ENCODE measurements at places on chromosomes 1 and 21.
A peak's percentile ranks its signal among the peaks of the same experiment; 100 is the strongest.

- peaks cover under 1% of the 10 kb centered on the region for H3K36me3 ChIP-seq
- H3K4me3 ChIP-seq = no peak overlapping the region
- H3K4me1 ChIP-seq = peaks cover 5% of the 10 kb centered on the region
- H3K27ac ChIP-seq = no peak overlapping the region
- H3K27me3 ChIP-seq = no peaks in the 10 kb centered on the region
These were observed 21.5 kb upstream of the SLC25A34 start for GRCh38 chr1:15714406-15715136.

- no peak for DNase-seq
- no peaks in the 10 kb centered on the region for H3K27me3 ChIP-seq
- H3K4me3 ChIP-seq = peak overlapping the region; percentile 93
- H3K4me1 ChIP-seq = peaks cover 41% of the 10 kb centered on the region
- H3K36me3 ChIP-seq = peaks cover 2% of the 10 kb centered on the region
These were observed 43.0 kb downstream of the TMEM53 start for GRCh38 chr1:44631333-44631646.

DNA sequence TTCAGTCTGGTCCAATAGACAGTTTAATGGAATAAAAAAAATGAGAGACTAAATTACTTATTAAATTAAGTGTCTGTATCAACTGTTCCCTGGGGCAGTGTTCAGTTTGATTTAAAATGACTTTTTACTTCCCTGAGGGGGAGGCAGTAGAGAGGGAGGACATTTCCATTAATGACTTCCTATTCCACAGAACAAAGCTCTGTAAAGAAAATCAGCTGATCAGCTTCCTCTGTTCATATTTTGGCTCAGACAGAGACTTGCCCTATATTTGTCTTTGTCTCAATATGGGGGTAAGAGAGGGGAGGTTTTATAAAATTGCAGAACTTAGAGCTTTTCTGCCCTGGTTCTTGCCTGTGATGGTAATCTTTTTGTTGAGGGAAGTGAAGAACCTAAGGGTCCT, 8.4 kb downstream of the CFAP126 start:
- H3K27ac ChIP-seq = peak overlapping the region; percentile 19
- no peaks in the 10 kb centered on the region for H3K27me3 ChIP-seq
- H3K4me1 ChIP-seq = peaks cover 6% of the 10 kb centered on the region
- no peak for DNase-seq

- peaks cover 4% of the 10 kb centered on the region for H3K36me3 ChIP-seq
- H3K27me3 ChIP-seq = no peaks in the 10 kb centered on the region
- no peak overlapping the region for H3K4me3 ChIP-seq
- DNase-seq = no peak
- H3K27ac ChIP-seq = no peak overlapping the region
These were observed 60.9 kb downstream of the HTR6 start for GRCh38 chr1:19725606-19726005.

DNA sequence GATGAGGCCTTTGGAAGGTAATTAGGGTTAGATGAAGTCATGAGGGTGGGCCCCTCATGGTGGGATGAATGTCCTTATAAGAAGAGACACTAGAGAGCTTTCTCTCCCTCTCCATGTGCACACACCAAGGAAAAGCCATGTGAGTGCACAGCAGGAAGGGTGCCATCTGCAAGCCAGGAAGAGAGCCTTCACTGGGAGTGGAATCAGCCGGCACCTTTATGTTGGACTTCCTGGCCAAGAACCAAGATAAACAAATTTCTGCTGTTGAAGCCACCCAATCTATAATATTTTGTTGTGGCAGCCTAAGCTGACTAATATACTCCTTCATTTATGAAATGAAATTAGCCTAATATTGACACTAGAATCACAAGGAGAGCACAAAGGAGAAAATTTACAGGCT, 38.2 kb upstream of the PKP1 start:
- DNase-seq = no peak
- no peak overlapping the region for H3K4me3 ChIP-seq
- peaks cover 6% of the 10 kb centered on the region for H3K36me3 ChIP-seq
- no peaks in the 10 kb centered on the region for H3K4me1 ChIP-seq

- no peaks in the 10 kb centered on the region for H3K36me3 ChIP-seq
- H3K4me3 ChIP-seq = no peak overlapping the region
- peaks cover 35% of the 10 kb centered on the region for H3K27me3 ChIP-seq
- H3K27ac ChIP-seq = no peak overlapping the region
- H3K4me1 ChIP-seq = no peaks in the 10 kb centered on the region
These were observed 129.2 kb downstream of the ROR1 start for GRCh38 chr1:63902844-63903589.

DNA sequence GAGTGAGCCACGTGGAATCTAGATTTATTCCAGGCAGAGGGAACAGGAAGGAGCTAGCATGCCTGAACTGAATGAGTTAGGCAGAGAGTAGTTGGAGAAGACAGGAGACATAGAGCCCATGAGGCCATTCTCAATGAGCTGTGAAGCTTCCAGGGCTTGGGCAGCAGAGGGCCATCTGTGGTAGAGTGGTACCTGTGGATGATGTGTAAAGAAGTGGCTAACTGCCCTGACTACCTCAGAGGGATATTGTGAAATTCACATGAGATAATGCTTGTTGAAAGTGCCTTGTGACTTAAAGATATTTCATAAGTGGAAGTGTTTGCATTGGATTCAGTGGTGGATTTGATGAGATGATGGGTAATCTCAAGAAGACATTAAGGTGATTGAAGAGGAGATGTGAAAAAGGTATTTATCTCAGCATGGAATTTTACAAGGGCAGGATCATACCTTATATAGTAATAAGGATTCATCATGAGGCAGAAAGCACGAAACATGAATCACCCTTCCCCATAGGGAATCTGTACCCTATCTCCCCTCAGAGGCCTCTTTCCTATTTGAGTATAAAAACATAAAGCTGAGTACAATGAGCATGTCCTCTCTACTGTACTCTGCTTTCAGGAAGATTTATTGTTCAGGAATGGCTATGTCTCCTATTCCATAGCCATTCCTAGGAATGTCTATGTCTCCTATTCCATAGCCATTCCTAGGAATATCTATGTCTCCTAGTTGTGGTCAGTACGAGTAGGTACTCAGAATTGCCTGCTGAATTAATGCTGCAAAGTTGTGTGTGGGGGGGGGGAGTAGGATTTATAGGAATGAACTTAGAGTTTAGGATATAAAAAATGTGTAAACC, 146.8 kb downstream of the PAPPA2 start:
- no peak for DNase-seq
- H3K36me3 ChIP-seq = no peaks in the 10 kb centered on the region
- no peak overlapping the region for H3K4me3 ChIP-seq
- no peak overlapping the region for H3K27ac ChIP-seq
- peaks cover 5% of the 10 kb centered on the region for H3K27me3 ChIP-seq
- no peaks in the 10 kb centered on the region for H3K4me1 ChIP-seq

DNA sequence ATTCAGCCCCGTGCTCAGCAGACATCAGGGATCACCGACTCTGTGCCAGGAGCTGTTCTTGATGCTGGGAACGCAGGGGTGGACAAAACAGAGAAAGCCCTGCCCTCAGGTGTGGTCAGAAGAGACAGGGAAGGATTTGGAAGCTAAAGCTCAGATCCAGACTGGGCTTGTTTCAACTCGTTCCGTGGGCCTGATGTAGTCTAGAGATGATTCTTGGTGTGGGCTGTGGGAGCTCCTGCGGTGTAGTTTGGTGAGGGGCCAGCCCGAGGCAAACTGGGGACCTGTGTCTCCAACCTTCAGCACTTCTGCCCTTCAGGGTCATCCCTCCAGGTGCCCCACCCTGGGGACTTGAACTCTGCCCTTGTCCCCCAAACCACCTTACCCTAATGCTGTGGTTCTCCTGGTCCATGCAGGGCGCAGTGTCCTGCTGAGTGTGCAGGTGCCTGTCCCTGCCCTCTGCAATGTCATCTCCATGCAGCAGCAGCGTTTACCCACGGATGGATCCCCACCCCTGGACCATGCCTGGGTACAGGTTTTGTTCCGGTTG, 17.3 kb upstream of the ABCG1 start:
- no peaks in the 10 kb centered on the region for H3K36me3 ChIP-seq
- H3K27ac ChIP-seq = peak overlapping the region; percentile 39
- no peak for DNase-seq
- H3K4me1 ChIP-seq = peaks cover 24% of the 10 kb centered on the region
- H3K27me3 ChIP-seq = no peaks in the 10 kb centered on the region
- H3K4me3 ChIP-seq = no peak overlapping the region

- DNase-seq = no peak
- H3K4me3 ChIP-seq = no peak overlapping the region
- no peak overlapping the region for H3K27ac ChIP-seq
- no peaks in the 10 kb centered on the region for H3K4me1 ChIP-seq
- peaks cover 61% of the 10 kb centered on the region for H3K27me3 ChIP-seq
- peaks cover 3% of the 10 kb centered on the region for H3K36me3 ChIP-seq
These were observed 143.0 kb upstream of the AJAP1 start for GRCh38 chr1:4511374-4511773.

DNA sequence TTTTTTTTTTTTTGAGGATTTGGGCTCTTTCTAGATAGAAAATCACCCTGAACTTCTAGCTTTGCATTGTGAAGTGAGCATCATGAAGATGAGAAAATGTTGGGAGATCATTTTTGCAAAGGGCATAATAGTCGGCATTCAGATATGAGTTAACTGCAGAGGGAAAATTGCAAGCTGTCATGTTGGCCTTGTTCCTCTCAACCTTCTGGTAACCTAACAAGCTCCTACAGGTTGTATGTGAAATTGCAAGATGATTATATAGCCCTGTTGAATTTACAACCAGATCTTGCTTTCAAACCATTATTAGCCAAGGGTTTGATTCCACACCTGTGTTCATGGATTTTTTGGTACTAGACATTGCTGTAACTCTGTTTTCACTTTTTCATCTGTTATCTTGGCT, 2.2 kb downstream of the ELOA start:
- H3K4me3 ChIP-seq = peak overlapping the region; percentile 63
- no peaks in the 10 kb centered on the region for H3K27me3 ChIP-seq
- H3K27ac ChIP-seq = peak overlapping the region; percentile 91
- H3K4me1 ChIP-seq = peaks cover 50% of the 10 kb centered on the region

DNA sequence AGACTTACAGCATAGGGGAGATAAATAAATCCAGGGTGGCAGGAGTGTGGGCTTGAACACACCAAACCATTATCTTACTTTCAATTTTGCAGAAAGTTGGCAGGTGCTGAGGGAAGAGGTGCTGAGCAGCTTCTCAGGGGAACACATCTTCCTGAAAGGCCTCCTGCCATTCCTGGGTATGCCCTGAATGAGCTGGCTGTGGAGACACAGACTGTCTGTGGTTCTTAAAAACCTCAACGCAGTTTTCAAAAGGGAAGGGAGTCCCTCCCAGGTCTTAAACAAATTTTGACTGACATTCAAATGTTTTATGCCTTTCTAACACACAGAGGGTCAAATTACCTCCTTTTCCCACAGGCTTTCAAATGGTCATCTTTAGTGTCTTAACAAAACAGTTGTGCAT, 166.9 kb downstream of the TNFSF18 start:
- H3K4me1 ChIP-seq = peaks cover 10% of the 10 kb centered on the region
- no peaks in the 10 kb centered on the region for H3K36me3 ChIP-seq
- peak overlapping the region; percentile 70 for H3K4me3 ChIP-seq
- H3K27ac ChIP-seq = peak overlapping the region; percentile 39
- DNase-seq = no peak

GRCh38 chr1:224643653-224644052, 27.5 kb downstream of the CNIH3 start:
- no peak overlapping the region for H3K27ac ChIP-seq
- H3K36me3 ChIP-seq = peaks cover 4% of the 10 kb centered on the region
- DNase-seq = no peak
- peaks cover 33% of the 10 kb centered on the region for H3K27me3 ChIP-seq
- H3K4me1 ChIP-seq = peaks cover 5% of the 10 kb centered on the region

DNA sequence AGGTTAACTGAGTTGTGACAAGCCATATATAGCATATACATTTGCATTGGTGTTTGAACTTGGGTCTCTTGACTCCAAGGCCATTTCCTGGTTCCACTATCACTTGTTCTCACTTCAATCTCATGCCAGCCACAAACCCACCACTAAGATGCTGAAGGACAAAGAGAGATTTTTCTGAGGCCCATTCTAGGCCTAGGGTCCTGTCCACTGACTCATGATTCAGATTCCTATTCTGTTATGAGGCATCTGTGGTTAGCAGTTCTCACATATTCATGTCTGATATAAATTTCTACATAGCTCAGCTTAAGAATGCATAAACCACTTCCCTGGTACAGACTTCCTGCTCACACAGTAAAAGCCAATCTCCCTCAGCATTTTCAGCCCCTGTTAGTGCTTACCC, 326.1 kb upstream of the BEND5 start:
- H3K36me3 ChIP-seq = no peaks in the 10 kb centered on the region
- no peaks in the 10 kb centered on the region for H3K4me1 ChIP-seq
- no peaks in the 10 kb centered on the region for H3K27me3 ChIP-seq
- DNase-seq = no peak
- H3K27ac ChIP-seq = no peak overlapping the region
- no peak overlapping the region for H3K4me3 ChIP-seq

GRCh38 chr1:93675271-93675670, 6.4 kb downstream of the BCAR3 start:
- H3K36me3 ChIP-seq = peaks cover 10% of the 10 kb centered on the region
- H3K27me3 ChIP-seq = peaks cover 43% of the 10 kb centered on the region
- no peak overlapping the region for H3K27ac ChIP-seq
- DNase-seq = no peak
- no peak overlapping the region for H3K4me3 ChIP-seq
- peaks cover 2% of the 10 kb centered on the region for H3K4me1 ChIP-seq

GRCh38 chr1:246591504-246591903, 25.2 kb downstream of the CNST start:
- no peak for DNase-seq
- H3K27ac ChIP-seq = no peak overlapping the region
- H3K36me3 ChIP-seq = peaks cover 5% of the 10 kb centered on the region
- H3K4me1 ChIP-seq = peaks cover 23% of the 10 kb centered on the region

- peaks cover 10% of the 10 kb centered on the region for H3K27me3 ChIP-seq
- no peaks in the 10 kb centered on the region for H3K4me1 ChIP-seq
- no peaks in the 10 kb centered on the region for H3K36me3 ChIP-seq
- no peak overlapping the region for H3K27ac ChIP-seq
These were observed 82.8 kb downstream of the GLUL start for GRCh38 chr1:182308826-182309225.

- DNase-seq = no peak
- peaks cover 5% of the 10 kb centered on the region for H3K36me3 ChIP-seq
- no peak overlapping the region for H3K27ac ChIP-seq
These were observed 37.3 kb downstream of the GPR137B start for GRCh38 chr1:236179634-236180033.

DNA sequence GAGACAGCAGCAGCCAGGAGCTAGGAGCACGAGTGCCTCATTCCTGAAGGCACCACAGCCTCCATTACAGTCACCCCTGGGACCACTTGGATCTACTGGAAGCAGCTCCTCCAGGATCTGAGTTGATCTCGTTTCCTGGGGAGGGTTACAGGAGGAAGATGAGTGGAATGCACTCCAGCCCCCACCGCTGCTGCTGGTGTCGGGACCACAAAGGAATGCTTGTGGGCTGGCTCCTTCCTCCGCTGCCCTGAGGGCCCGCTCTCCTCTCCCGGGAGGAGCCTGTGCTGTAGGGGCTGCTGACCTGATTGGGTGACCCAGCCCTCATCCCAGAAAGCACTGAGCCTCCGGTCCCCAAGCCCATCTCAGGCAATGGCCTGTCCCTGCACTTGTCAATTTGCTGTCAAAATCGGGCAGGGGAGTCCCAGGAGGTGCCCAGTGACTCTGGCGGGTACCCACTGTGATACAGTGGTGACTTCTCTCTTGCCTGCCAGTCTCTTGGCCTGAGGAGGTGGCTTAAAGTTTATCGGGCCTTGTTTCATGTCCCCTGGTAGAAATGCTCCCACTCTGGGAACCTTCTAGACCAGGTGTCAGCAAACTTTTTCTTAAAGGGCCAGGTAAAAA, 23.1 kb downstream of the IL10RB start:
- H3K4me3 ChIP-seq = no peak overlapping the region
- peaks cover 15% of the 10 kb centered on the region for H3K4me1 ChIP-seq
- no peaks in the 10 kb centered on the region for H3K27me3 ChIP-seq
- peaks cover 15% of the 10 kb centered on the region for H3K36me3 ChIP-seq

- no peaks in the 10 kb centered on the region for H3K27me3 ChIP-seq
- peak overlapping the region; percentile 95 for H3K27ac ChIP-seq
- no peaks in the 10 kb centered on the region for H3K36me3 ChIP-seq
- peaks cover 26% of the 10 kb centered on the region for H3K4me1 ChIP-seq
These were observed 2.1 kb downstream of the KLHL21 start for GRCh38 chr1:6600410-6601048.

Measured in T-helper 17 cell (primary cell).